ENCODE measurements at places on chromosomes 11 and 22.

DNA sequence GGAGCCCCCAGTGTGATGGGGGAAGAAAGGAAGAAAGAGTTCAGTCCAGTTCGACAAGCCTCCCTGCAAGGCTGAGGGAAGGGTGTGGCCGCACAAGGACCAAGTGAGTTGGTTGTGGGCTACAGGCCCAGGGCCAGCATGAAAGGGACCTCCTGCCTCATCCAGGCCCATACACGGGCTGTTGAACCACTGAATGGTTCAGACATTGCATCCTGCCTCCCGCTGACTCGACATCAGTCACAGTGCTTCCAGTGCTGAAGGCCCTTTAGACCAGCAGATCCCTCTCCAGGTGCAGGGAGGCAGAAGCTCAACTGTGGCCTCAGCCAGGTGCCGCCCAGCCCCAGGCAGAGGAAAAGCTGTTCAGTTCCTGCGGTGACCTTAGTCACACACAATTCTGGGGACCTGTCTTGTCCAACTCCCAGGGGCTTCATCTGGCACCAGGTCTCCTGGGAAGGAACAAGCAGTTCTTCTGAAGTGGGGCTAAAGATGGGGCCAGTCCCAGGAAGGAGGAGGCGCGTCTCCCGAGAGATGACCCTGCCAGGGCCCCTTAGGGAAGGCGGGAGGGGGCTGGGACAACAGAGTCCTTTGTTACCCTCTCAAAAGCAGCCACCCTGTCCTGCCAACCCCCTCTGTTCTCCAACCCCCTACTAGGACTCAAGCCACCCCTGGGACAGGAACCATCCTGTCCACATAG, 6.6 kb downstream of the ARRB1 start:
- no peak for DNase-seq

DNA sequence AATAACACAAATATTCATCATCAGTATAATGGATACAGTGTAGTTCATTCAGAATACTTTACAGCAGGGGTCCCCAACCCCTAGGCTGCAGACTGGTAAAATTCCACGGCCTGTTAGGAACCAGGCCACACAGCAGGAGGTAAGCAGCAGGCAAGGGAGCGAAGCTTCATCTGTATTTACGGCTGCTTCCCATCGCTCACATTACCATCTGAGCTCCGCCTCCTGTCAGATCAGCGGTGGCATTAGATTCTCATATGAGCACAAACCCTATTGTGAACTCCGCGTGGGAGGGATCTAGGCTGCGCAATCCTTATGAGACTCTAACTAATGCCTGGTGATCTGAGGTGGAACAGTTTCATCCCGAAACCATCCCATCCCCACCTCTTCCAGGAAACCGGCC, 125.1 kb downstream of the SERGEF start:
- DNase-seq = no peak

DNA sequence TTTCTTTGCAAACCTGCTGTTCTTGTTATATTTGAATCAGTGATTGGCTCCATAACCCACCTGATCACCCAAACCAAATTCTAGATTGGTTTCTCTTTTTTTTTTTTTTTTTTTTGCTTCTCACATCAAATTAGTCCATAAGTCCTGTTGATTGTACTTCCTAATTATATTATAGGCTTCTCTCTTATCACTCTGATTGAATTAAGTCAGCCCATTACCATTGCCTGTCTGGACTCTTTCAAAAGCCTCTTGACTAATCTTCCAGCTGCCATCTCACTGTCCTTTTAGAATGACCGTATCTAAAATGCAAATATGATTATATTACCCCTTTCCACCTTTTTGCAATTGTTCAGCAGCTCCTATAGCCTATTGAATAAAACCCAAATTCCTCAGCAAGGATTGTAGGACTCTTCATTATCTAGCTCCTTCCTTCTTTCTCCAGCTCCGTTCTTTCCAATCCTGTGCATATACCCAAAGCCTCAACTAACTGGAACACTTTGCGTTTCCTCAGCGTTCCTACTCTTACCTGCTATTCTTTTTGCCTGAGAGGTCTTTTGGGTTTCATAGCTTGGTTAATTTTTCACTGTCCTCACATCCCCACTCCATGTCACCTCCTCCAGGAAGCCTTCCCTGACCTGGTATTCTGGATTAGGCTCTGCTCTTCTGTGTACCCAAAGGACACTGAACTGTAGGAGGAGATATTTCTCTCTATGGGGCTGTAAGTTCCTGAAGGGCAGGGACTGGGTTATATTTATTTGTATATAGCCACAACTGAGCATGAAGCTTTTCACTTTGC, 423.3 kb downstream of the TMEM135 start:
- DNase-seq = no peak

DNA sequence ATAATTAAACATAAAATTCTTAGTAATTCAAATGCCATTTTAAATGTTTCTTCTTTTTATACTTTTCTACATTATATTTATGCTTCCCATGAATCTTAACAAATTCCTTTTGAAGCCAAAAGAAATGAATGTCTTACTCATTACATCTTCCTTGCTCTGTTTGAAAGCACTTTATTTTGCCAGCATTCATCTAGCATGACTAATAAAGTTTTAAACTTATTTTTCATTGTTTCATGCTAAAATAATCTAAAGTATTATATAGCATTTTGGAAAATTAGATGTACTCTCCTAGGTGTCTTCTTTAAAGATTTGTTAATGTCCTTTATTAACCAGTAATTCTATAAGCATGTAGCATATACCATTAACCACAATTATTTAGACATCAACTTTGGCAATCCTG, 9.7 kb upstream of the PIWIL4 start:
- no peak for DNase-seq

- DNase-seq = no peak
Measured at GRCh38 chr22:21849489-21849888, 18.0 kb downstream of the MAPK1 start.

All from GM12864 (cell line).